OCI-LY7 (cell line): ENCODE measurements at places on chromosomes 2 and 18. TPM values are rescaled to one million over a fixed set of nuclear protein-coding genes. Genes with fewer than 3 reads are reported as not detected.

Gene TWIST2
- total RNA-seq, result not detected in 2 replicates

Gene KYNU
- total RNA-seq, result 0.27 TPM in 1 of 2 replicates, not detected in the other

Gene IL36RN
- total RNA-seq, result not detected in 2 replicates

Gene NOSTRIN
- not detected in 2 replicates for total RNA-seq

Gene TUBA3D
- total RNA-seq, result not detected in 2 replicates

Gene NLRC4
- total RNA-seq, result not detected in 2 replicates

Gene GORASP2
- total RNA-seq, result 84.8 and 94.3 TPM in 2 replicates

Gene IL36B
- total RNA-seq, result not detected in 2 replicates

Gene PRKAG3
- not detected in 2 replicates for total RNA-seq

Gene HOXD3
- total RNA-seq, result not detected in 2 replicates

Gene ANKRD30BL
- 0.79 TPM in 1 of 2 replicates, not detected in the other for total RNA-seq

Gene SGPP2
- not detected in 2 replicates for total RNA-seq

Gene LIMS4
- total RNA-seq, result 0.57 and 1.2 TPM in 2 replicates

Gene SCN2A
- not detected in 2 replicates for total RNA-seq

Gene GAD1
- not detected in 2 replicates for total RNA-seq

Gene ADD2
- not detected in 2 replicates for total RNA-seq

Gene TXNDC9
- total RNA-seq, result 28.5 and 31.5 TPM in 2 replicates

Gene KIF5C
- 18.0 and 22.2 TPM in 2 replicates for total RNA-seq

Gene RRM2
- total RNA-seq, result 313 and 324 TPM in 2 replicates

Gene SDC1
- total RNA-seq, result 0.10 TPM in 1 of 2 replicates, not detected in the other

Gene GREB1
- total RNA-seq, result 7.3 and 8.4 TPM in 2 replicates

Gene RFX8
- not detected in 2 replicates for total RNA-seq

Gene RNF152
- not detected in 2 replicates for total RNA-seq

Gene OSBPL6
- not detected in 2 replicates for total RNA-seq

Gene RAMP1
- 0.42 TPM in 1 of 2 replicates, not detected in the other for total RNA-seq

Gene ALPG
- not detected in 2 replicates for total RNA-seq

Gene KLHL41
- not detected in 2 replicates for total RNA-seq

Gene ZSWIM2
- not detected in 2 replicates for total RNA-seq

Gene KCNJ13
- total RNA-seq, result not detected in 2 replicates

Gene POLE4
- total RNA-seq, result 49.0 and 52.3 TPM in 2 replicates

Gene MC5R
- total RNA-seq, result not detected in 2 replicates

Gene ALLC
- total RNA-seq, result not detected in 2 replicates
